ENCODE measurements at places on chromosomes 6 and 20. TPM values are rescaled to one million over a fixed set of nuclear protein-coding genes. Genes with fewer than 3 reads are reported as not detected.

DNA sequence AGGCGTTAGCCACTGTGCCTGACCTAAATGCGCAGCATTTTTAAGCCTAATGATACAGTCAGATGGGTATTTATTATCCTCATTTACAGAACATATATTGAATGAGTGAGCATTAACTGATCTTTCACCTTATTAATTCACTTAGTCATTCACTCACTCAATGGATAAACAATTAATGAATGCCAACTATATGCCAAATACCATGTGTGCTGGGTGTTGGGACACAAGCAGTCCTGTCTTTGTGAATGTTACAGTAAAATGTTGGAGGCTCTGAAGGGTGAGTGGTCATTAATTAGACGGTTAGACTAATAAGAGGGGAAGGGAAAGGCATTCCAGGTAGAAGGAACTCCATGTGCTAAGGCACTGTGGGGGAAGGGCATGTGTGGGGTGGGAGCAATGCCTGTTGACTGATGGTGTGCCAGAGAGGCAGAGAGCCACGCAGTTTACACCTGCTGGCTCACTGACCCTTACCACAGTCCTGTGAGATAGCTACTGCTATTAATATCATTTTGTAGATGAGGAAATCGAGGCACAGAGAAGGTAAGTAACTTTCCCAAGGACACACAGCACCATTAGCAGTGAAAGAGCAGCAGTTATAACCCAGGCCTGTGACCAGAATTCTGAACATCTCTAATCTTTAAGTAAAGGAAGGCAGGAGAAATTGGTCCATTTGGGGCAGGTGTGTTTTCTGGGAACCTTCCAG is 38.7 kb upstream of the B4GALT5 start:
- DNase-seq, result no peak
- no peak overlapping the region for H3K27ac ChIP-seq
- H3K4me3 ChIP-seq, result no peak overlapping the region
- H3K27me3 ChIP-seq, result peaks cover 24% of the 10 kb centered on the region

- no peaks in the 10 kb centered on the region for H3K4me1 ChIP-seq
- DNase-seq, result no peak
- H3K36me3 ChIP-seq, result peaks cover 4% of the 10 kb centered on the region
- no peaks in the 10 kb centered on the region for H3K27me3 ChIP-seq
- H3K4me3 ChIP-seq, result no peak overlapping the region
- H3K27ac ChIP-seq, result no peak overlapping the region
Observed at GRCh38 chr6:97177905-97178304, 105.1 kb downstream of the MMS22L start.

DNA sequence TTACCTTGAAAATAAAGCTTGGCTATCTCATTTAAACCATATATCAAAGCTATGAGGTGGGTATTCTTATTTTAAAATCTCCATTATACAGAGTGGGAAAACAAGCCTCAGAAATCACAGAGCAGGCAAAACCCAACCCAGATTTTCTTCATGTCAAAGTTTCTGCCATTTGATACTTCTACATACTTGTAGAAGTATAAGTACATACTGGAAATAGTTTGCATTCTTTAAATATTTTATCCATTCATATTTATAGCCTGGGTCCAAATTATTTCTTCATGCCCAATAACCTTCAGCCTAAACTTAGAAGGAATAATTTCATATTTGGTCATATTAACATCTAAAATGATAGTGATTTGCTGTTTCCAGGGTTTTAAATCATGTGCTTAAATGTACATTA is 61.8 kb downstream of the MLIP start:
- no peaks in the 10 kb centered on the region for H3K27me3 ChIP-seq
- H3K36me3 ChIP-seq, result peaks cover 3% of the 10 kb centered on the region
- peak overlapping the region; percentile 31 for H3K27ac ChIP-seq
- no peak for DNase-seq
- H3K4me3 ChIP-seq, result no peak overlapping the region

FOXF2 gene
- 1.8 TPM for total RNA-seq

DNA sequence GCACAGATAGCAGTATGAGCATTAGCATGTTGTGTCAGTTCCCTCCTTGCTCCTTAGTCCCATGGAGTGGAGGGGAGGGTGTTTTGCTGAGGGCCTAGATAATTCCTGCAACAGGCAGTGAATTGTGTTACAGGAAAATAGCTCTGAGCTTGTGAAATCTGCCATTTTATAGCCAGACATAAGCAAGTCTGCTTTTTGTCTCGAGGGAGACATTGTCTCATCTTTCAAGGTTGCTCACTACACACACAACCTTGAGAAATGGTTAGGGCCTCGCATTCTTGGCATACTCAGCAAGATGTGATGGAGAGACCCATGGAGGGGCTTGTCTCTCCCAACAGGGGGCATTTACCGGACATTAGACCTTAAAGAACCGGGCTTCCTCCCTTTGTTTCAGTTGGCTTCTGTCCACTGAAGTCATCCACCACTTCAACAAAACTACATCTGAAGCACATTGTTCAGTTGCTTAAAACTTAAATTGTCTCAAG is 108.0 kb upstream of the FOXO3 start:
- no peaks in the 10 kb centered on the region for H3K36me3 ChIP-seq
- peak overlapping the region; percentile 86 for H3K27ac ChIP-seq
- no peaks in the 10 kb centered on the region for H3K27me3 ChIP-seq
- peaks cover 26% of the 10 kb centered on the region for H3K4me1 ChIP-seq
- H3K4me3 ChIP-seq, result no peak overlapping the region
- DNase-seq, result no peak

GRCh38 chr20:15627501-15627903 is 945.7 kb downstream of the KIF16B start:
- no peak overlapping the region for H3K4me3 ChIP-seq
- H3K36me3 ChIP-seq, result no peaks in the 10 kb centered on the region

DNA sequence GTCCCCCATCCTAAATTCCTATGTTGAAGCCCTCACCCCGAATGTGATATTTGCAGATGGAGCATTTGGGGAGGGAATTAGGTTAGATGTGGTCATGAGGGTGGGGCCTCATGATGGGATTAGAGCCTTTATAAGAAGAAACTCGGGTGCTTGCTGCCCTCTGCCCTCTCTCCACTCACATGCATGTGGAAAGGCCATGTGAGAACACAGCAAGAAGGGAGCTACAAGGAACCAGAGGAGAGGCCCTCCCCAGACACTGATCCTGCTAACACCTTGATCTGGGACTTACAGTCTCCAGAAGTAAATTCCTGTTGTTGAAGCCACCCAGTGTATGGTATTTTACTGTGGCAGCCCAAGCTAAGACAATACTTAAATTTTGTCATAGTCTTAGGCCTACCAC is 69.6 kb upstream of the TULP1 start:
- DNase-seq, result no peak
- peaks cover 35% of the 10 kb centered on the region for H3K36me3 ChIP-seq
- H3K4me3 ChIP-seq, result no peak overlapping the region
- peaks cover 28% of the 10 kb centered on the region for H3K4me1 ChIP-seq

DNA sequence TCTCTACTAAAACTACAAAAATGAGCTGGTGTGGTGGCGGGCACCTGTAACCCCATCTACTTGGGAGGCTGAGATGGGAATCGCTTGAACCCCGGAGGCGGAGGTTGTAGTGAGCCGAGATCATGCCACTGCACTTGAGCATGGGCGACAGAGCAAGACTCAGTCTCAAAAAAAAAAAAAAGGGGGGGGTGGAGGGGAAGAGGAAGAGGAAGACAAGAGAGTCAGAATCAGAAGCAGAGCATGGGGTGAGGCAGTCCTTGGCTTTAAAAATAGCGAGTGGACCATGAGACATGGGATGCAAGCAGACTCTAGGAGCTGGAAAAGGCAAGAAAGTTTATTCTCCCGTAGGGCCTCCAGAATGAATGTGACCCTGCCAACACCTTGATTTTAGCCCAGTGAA is 3.9 kb upstream of the SLC9A8 start:
- H3K36me3 ChIP-seq, result no peaks in the 10 kb centered on the region
- no peak overlapping the region for H3K4me3 ChIP-seq
- no peak for DNase-seq
- H3K27me3 ChIP-seq, result no peaks in the 10 kb centered on the region

DNA sequence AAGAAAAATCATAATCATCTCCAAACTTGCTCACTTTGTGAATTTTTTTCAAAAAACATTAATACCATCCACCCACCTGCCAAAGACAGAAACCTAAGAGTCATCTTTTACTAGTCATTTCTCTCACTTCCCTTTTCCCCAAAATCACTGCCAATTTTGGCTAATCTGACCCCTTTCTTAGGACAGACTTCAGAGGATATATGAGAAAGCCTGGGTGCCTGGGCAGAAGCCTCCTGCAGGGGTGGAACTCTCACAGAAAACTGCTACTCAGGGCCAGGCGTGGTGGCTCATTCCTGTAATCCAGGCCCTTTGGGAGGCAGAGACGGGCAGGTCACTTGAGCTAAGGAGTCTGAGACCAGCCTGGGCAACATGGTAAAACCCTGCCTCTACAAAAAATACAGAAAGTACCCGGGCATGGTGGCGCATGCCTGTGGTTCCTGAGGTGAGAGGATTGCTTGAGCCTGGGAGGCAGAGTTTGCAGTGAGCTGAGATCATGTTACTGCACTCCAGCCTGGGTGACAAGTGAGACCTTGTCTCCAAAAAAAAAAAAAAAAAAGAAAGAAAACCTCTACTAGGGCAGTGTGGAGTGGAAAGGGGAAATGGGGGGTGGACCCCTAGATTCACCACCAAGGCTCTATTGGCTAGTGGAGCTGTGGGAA is 3.8 kb downstream of the DEK start:
- no peaks in the 10 kb centered on the region for H3K27me3 ChIP-seq
- peaks cover 17% of the 10 kb centered on the region for H3K36me3 ChIP-seq
- H3K27ac ChIP-seq, result peak overlapping the region; percentile 90
- peaks cover 50% of the 10 kb centered on the region for H3K4me1 ChIP-seq
- DNase-seq, result no peak
- peak overlapping the region; percentile 36 for H3K4me3 ChIP-seq

DNA sequence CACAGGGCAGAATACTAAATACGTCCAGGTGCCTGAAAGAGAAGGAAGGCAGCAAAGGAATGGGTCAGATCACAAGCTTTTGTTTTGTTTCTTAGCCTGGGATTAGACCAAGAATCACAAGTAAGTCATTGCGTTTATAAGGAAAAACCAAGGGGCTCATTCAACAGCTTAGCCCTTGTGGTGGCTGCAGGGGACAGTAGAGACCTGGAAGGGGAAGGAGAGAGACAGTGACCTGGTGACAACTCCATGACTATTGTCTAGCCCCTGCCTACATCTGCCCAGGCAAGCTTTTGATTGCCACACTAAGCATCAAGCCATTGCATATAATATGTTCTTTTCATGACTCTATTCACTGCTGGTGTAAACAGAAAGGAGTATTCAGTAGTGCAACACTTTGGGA is 30.2 kb upstream of the TBC1D7 start:
- no peak for DNase-seq
- H3K4me1 ChIP-seq, result peaks cover 12% of the 10 kb centered on the region
- no peak overlapping the region for H3K4me3 ChIP-seq
- H3K27ac ChIP-seq, result no peak overlapping the region
- H3K36me3 ChIP-seq, result no peaks in the 10 kb centered on the region

DNA sequence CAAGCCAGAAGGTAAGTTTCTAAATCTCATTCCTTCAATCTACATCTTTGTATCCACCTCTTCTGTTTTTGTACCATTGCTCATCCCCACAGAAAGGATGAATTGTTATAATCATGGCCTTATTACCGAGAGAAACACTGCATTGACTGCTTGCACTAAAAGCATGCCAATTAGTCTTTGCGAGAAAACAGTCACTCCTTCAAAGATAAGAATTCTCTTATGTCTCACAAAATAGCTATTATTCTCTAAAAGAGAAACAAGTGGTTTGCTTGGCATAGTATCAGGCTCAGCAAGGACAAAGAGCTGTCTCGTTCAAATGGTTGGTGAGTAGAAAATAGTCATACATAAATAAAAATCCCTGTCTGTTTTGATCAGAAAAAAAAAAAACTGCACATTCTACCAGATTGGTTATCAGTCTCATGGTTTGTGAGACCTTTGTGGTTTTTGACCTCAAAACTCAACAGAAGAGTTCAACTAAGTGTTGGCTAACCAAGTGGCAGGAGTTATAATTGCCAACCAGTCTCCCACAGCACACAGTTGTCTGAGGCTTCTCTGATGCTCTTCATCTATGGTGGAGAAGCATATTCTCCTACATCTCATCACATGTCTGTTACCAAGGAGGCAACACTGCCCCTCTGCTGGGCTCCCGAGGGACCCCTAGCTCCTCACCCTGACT is 35.1 kb upstream of the ARMH2 start:
- peaks cover 2% of the 10 kb centered on the region for H3K36me3 ChIP-seq
- H3K27ac ChIP-seq, result peak overlapping the region; percentile 9
- DNase-seq, result no peak
- peaks cover 51% of the 10 kb centered on the region for H3K4me1 ChIP-seq

DNA sequence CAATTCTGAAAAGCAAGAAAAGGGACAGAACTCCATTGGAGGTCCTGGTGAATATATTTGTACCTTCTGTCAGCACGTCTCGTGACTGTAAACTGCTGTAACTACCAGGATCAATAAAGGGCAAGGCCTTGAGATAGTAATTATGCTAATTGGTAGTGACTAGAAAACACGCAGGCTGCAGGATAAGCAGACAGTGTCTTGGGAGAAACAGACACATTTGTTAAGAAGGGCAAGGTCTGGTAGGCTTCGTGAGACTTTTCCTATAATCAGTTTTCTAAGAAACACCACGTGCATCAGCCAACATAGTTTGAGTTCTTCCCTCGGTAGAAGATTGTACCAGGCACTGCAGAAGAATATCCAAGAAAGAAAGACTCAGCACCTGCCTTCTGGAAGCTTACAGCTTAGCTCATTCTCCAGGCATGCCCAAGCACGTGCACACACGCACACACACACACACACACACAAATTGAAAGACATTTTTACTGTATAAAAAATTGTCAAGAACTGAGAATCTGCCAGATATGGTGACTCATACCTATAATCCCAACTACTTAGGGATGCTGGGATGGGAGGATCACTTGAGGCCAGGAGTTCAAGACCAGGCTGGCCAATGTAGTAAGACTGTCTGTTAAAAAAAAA is 167.0 kb upstream of the SASH1 start:
- peaks cover 5% of the 10 kb centered on the region for H3K4me1 ChIP-seq
- DNase-seq, result no peak
- no peaks in the 10 kb centered on the region for H3K36me3 ChIP-seq
- no peaks in the 10 kb centered on the region for H3K27me3 ChIP-seq
- H3K4me3 ChIP-seq, result no peak overlapping the region

DNA sequence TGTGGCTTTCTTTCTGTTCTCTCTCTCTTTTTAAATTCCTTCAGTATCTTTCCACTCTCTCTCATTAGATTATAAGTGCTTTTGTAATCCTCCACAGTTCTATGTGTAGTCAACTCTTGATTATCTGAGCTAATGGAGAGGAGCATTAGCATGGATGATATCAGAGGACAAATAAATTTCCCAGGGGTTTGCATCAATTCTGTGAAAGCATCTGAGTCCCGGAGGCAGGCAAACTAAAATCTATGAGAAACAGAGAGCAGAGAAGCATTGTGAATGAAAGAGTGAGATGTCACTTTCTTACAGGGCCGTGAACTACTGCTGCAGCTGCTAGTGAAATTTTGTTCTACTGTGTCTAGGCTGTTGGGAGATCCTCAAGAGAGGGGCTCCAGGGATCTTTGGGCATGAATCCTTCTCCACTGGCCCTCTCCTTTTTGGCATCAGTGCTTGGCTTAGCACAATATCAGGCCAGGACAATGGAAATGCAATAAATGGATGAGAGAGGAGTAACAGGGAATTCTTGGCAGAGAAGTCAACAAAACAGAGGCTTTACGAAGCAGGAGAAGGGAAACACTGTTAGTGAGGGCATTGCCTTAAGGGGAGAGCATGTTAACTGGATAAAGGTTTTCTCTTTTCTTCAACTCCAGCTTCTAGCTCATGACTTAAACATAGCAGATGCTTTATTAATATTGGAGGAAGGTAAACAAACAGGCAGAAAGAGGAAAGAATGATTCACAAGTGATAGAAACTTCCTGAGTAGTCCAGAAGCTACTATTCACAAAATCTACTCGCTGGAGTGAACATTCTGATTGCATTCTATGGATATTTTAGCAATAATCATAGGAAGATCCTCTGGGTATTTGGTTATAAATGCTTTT is 847.0 kb upstream of the MAP3K7 start:
- H3K27me3 ChIP-seq, result no peaks in the 10 kb centered on the region
- H3K36me3 ChIP-seq, result peaks cover 1% of the 10 kb centered on the region
- no peak for DNase-seq
- peak overlapping the region; percentile 83 for H3K27ac ChIP-seq
